ENCODE measurements at places on chromosomes 16 and 17.
A peak's percentile ranks its signal among the peaks of the same experiment; 100 is the strongest.

DNA sequence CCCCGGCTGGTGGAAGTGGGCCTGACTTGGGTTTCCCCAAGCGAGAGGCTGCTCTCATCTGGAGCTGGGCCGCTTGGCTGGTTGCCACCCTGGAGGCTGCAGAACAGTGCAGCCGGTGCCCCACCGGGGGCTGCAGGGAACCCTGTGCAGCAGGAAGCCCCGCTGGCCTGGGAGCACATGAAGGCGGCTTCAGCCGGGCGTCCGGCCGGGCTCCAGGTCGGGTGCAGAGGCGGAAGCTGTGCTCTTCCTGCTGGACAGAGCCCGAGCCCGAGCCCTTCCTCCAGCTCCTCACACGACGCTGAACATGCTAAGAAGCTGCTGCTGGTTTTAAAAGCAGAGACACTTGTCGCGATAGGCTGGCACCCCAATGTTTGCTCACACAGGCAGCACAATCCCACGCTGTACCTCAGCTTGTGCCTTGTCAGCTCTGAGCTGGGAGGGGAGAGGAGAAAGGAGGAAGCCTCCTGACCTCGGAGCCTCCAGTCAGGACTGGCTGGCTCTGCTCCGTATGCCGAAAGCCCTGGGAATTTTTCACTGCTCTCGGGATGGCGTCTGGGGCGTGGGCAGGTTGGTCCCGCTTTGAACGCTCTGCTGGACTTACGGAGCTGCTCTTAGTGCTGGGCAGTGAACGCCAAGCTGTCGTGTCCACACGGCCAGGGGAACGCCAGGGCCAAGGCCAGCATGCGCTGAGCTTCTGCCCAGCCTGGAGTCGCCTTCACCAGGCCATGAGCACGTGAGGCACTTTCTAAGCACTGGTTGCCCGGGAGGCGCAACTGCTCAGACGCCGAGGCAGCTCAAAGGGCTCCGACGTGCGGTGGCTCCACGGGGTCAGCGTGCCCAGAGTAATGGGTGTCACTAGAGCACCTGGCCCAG, 8.8 kb downstream of the CDK5R1 start:
- DNase-seq, result no peak

DNA sequence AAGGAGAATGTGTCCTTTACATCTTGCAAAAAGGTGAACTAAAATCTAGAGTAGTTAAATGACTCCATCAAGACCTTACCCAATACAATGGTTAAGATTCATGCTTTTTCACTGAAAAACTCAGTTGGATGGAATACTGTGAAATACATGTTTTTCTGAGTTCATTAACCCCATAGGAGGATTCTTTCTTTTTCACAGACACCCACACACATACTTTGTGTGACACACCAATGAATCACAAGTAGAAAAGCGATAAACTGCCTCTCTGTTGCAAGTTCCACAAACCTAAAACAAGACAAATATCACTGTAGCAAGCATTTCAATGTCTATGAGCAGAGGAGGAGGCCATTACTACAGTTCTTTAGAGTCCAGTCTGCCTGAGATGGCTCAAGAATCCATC, 258.8 kb upstream of the CDH5 start:
- DNase-seq, result no peak

DNA sequence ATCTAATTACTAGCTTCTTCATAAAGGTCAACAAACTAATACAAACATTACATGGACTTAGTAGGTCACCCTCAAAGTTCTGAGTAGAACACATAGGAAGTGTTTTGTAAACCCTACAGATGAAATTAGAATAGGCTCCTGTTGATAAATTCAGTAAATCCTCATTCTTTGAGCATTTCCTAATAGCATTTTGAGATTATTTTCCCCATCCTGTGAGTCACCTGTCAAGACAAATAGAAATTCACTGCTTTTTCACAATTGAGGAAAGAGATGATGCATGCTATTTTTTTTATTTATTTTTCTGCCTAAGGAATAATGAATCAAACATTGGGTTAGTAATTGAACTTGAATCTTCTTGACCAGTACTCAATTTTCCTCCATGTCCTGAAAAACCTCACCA, 666.7 kb upstream of the GOT2 start:
- no peak for DNase-seq

DNA sequence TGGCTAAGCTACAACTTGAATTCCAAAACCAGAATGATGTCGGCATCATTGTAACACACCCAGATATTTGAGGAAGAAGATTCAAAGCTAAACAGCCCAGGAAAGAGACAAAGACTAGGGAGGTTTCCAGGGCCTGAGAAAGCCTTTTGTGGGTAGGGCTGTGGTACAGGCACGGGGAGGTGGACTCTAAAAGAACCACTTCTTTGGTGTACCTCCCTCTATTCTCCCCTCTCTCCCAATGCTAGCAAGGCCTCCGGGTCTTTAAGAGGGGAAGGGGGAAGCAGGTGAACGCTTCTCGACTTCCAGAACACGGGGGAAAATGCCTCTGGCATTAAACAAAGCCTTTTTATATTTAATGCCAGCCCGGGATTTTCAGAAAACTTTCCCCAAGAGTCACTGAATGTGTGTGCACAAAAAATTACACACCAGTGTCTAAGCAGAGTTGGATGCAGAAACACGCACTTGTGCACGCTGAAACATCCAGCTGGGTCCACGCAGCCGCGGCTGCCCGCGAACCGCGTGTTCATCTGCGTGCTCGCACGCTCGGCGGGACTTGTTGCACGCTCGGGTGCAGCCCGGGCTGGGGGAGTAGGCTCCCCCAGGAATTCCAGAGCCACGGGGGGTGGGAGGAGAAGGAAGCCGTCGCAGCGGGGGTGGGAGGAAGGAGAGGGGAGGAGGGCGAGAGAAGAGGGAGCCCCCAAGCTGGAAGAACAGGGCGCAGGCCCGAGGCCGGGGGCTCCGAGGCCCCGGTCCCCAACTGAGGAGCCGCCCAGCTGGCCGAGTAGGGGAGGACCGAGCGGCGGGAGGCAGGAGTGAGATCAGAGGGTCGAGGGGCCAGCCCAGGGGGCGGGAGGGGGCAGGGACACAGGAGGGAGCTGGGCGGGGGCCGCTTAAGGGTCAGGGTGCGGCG, 20.1 kb upstream of the ZNF423 start:
- no peak for DNase-seq

DNA sequence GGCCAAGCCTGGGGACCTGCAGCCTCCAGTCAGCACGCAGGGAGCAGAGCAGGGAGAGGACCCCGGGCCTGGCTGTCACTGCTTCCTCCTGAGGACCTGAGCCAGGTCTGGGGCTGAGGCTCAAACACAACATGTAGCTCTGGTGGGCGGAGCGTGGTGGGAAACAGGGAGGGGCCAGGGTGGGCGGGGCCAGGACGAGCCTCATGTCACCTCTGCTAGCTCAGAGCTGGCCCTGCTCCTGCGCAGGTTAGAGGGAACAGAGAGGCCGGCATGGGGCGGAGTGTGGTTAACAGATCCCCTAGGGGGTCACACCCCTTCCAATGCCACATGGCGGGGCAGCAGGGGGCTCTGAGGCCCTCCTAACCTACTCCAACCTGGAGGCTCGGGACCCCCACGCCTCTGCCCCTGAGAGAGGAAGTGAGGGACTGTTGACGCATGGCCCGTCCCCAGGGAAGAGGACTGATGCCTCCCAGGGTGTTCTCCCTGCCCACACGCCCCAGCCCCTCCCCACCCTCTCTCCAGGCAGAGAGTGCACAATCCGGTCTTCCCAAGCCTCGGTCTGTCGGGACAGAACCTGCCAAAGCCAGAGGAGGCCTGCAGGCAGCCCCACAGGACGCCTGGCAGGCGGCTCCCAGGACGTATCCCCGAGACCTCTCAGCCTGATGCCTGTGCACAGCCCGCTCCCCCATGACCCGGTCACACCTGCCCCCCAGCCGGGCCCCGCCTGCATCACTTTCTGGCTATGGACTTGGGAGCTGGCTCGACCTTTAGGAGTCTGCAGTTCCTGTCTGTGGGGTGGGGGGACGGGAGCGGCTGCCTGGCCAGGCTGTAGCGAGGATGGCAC, 15.2 kb downstream of the PIEZO1 start:
- DNase-seq, result no peak

GRCh38 chr16:917591-918061, 53.2 kb downstream of the LMF1 start:
- no peak for DNase-seq

DNA sequence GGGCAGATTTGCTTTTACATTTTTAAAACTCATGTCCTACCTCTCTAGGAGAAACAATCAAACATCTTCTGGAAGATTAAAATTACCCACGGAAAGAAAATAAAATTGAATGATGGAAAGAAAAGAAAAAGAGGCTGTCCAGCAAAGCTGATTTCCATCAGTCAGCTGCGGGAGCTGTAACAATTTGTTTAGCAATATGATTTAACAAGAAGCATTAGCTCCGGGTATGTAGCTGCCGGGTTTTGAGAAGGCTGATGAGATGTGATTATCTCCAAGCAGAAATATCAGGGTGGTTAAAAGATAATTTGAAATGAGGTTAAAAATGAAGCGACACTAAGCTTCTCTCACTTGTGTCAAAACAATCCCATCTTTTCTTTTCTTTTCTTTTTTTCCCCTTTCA, 608.9 kb upstream of the SALL1 start:
- no peak for DNase-seq

- no peak for DNase-seq
Observed at GRCh38 chr17:41618341-41619035, 5.9 kb downstream of the KRT17 start.

DNA sequence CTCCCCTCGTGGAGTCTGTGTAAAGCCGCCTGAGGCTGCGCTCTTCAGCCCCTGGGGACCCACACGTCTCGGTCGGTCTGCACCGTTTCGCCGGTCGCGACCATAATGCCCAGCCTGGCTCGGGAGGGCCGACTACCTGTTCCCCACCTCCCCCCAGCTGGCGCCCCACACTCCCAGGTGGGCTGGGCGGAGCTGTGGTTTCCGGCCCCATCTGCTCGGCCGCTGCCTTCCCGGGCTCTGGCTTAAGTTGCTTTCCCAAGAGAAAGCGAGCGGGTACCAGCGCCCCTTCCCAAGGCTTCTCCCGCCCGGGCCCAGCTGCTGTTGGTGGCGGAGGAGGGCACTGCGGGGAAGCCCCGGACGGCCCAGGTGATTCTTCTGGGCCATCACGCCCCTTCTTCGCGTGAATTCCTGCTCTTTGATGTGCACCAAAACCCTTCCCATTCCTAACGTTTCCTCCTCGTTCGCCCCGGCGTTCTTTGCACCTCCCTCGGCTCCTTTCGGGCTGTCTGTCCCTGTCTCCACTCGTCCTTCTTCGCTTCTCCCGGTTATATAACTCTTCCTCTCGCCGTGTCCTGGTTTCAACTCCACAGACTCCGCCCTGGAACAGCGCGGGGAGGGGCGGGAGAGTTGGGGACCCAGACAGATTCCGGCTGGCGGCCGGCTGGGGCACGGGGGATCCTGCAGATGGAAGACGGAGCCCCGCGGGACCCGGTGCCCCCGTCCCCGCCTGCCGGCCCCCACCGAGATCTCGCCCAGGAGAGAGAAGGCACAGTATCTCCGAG, 2.0 kb downstream of the KDM6B start:
- peak; percentile 24 for DNase-seq

DNA sequence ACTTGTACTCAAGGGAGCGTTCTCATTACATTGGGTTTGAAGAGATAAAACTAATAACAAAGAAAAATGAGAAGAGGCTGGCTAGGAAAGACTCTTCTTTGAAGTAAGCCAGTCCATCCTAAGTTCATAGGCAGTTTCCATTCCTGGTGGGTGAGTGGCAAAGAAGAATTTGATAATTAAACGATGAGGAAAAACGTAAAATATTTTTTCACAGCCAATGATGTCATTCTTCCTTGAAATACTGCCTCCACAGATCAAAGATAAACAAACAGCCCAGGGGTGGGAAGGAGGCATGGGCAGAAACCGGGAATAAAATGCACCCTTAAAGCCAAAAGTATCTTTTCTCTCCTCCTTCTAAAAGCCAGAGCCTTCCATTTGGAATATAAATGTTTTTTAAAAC, 346.6 kb downstream of the PMP22 start:
- no peak for DNase-seq

- no peak for DNase-seq
Observed at GRCh38 chr16:11964761-11965551, at the start of gene TNFRSF17. TNFRSF17 (plus strand) TSS chr16:11965210; CDS start chr16:11965325, 115 bp downstream.

DNA sequence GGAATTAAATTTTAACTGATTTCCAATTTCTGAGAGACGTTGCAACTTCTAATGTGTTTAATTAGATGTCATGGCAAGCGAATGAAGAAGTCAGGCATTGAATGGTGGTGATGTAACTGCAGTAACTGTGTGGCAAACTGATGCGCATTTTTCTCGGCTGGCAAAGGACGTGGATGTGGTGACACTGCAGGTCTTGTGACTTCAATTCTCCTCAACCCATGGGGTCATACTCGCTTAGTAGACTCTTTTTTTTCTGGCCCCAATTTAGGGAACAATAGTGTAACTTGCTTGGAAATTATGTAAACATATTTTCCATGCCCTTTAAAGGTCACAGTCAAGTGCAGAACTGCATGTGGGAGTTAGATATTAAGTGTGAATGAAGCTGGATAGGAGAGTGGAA, 1.9 kb upstream of the FAM20A start:
- DNase-seq, result no peak

- DNase-seq, result no peak
Observed at GRCh38 chr16:19809121-19809635, 75.5 kb downstream of the GPRC5B start.

DNA sequence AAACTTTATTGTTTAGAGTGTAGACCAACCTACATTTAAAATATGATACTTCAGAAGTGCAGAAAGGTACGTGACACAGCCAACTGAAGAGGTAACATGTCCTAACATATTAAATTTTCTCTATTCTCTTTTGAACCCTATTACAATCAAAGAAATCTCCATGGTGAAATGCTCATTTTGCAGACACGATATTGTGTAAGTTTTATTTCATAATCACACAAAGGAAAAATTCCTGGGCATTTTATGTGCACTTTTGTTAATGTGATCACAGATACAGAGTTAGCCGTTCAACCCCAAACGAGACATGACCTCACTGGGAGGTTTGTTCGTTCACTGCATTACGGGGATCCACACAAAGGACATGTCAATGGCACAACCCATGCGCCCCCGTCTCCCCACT, 21.8 kb downstream of the KCNJ16 start:
- no peak for DNase-seq

DNA sequence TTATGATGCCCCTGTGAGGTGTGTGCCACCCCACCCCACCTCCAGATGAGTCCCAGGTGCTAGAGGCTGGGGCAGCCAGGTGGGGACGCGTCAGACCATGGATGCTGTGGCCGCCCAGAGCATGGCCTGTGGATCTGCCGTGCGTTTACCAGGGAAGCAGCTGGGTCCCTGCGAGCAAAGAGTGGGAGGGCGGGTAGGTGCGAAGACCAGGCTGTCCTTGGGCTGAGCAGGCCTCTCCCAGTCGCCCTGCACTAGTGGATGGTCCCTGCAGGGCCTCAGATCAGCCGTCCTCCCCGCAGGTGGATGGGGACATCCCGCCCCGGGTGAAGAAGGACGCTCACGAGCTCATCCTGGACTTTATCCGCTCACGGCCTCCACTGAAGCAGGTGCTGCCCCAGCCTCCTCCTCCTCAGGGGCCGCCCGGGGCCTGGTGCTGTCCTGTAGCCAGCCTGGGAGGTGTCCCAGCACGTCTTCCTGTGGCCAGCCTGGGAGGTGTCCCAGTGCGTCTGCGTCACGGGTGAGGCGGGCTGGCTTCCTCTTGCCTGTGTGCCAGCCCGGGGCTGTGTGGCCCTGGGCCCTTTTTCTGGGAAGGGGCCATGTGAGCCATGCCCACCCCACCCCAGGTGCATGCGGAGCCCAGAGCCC, 18.0 kb upstream of the TCF25 start:
- no peak for DNase-seq
